ENCODE measurements at places on chromosomes 4 and X.

DNA sequence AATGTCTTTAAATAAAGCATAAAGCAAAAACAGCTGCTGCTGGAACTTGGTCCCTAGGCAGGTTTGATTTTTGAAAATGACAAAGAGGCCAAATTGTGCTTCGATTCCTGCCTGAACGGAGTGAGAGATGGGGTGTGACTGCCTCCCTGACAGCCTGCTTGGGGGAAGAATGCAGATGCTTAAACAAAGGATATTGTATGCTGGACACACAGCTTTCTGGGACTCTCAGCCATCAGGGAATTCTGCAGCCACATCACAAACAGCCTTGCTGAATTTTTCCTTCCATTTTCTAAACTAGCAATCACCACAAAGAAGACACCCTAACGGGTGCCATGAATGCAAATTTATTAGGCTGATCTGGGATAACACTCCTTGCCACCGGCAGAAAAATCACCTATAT is 83.9 kb upstream of the CPEB2 start:
- no peak for DNase-seq

DNA sequence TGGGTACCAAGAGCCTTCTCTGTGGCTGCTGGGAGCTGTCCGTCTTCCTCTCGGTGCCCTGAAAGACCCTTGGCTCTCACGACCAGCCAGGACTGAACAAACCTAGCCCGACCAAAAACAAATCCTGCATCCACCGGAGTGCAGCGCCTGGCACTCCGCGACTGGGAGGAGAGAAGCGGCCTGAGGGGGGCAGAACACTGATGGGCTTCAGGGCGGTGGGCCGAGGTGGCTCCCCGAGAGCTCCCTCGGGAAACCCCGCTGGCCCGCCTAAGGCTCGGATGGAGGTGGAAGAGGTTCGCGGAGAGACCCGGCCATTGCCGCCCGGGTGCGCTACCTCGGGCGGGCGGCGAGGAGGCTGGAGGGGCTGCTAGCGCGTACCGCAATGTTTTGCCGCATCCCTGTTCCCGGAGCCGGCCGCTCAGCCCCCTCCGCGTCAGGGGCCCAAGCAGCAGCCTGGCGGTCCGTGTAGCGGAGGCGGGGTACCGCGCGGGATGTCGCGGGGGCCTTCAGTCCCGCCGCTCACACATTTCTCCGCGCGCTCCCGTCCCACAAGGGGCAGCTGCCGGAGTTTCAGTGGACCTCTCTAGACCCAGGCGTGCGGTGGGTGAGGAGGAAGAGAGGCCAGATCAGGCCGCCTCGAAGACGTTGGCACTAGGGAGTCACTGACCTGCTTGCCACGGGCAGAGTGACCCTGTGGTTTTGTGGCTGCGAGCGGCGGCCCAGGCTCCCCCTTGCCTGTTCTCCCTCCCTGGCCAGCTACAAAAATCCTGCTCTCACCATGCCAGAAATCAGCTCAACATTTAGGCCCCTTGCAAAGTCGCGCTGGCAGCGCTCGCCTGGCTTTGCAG is 2.2 kb downstream of the SLITRK4 start:
- no peak for DNase-seq

DNA sequence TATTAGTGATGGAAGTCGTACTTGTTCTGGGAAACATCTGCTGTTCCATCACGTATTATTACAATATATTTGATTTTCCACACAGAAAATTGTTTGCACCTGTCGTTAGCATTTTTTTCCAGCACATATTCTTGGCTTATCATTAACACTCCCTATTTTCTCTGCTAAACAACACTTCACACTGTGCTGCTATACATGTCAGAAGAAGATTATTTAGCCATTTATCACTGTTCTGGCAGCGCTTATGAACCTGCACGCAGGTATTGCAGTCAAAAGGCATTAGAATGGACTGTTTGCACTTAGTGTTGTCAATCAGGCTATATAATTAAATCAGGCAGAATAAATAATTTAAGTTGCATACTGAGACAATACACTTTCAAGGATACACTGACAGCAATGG is 218.6 kb downstream of the CHM start:
- no peak for DNase-seq

GRCh38 chr4:109969087-109969486 is 56.4 kb downstream of the EGF start:
- DNase-seq: no peak

DNA sequence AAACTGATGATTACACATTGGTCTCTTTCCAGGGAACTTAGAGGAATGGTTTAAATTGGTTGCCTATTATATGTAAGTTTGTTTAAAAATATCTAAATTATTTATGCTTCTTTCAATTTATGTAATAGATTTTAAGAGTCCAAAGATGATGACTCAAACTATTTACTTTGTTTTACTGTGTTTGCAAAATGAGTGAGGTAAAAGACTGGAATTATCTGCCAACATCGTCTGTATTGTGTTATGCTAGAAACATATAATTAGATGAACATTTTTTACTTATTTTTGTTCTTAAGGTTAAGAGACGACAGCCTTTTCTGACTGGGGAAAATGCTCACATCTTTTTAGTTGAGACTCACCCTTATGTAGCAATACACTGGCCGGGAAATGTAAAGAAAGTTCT is 51.1 kb upstream of the SYTL5 start:
- no peak for DNase-seq

DNA sequence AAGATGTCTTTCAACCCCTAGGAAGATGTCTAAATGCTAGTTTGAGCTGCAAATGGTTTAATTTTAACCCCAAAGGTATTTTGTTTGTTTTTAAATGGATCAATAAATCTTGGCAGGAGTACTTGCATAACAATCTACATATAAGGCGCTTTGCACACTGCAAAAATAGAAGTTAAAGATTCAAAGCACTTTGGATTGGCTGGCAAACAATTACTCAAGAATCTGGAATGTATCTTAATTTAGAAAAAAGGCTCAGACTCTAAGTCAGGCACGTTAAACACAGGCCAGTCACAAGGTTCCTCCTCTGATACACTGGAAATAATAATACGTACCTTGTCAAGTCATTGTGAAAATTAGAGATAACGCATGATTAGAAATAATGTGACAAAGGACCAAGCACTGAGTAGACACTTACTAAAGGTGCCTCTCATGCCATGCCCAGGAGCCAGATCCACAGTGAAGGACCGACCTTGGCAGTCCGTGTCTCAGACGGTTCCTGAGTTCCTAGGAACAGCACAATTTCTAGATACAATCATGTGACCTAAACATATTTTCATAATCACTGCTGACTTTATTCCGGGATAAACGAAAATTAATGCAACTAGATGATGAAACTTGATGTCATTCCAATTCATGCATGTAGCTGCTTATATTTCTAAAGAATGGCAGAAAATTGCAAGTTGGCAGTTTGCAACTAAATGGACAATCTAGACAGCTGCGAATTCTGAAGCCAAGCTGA is 49.6 kb downstream of the PROM1 start:
- DNase-seq: no peak

GRCh38 chr4:174217273-174218126 is 66.0 kb downstream of the FBXO8 start:
- no peak for DNase-seq

- no peak for DNase-seq
Measured at GRCh38 chrX:37603938-37604409, 32.5 kb downstream of the LANCL3 start.

DNA sequence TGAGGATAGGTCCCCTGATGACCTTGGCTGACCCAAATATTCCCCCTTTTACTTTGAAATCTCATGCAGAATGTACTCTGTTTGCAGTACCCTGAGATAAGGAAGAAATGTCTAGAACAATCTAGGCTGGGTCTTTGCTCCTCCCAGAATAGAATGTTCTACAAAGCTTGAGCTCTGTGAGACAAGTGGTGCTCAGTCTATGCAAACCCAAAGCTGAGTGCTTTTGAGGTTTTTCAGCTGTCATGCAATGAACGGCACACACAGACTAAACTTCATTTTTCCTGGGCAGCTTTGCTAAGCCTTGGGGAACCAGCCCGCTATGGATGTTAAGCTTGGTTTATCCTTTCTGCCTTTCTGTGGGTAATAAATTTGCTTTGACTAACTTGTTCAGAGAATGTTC is 513.6 kb downstream of the FAT4 start:
- DNase-seq: no peak

DNA sequence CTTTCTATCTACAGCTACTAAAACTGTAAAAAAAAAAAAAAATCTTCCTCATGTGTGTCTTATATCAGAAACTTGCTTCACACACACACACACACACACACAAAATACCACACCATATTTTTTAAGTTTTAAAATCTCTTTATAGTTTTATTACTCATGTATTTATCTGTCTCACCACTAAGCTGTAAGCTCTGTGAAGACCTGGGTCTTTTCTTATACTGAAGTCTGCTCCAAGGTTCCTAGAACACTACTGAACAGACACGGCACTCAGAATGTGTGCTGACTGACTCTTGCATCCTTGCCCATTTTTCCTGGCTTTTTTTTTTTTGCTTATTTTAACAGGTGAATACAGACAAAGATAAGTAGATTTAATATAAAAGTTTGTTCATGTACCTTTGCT is 135.6 kb upstream of the CXXC4 start:
- DNase-seq: no peak

DNA sequence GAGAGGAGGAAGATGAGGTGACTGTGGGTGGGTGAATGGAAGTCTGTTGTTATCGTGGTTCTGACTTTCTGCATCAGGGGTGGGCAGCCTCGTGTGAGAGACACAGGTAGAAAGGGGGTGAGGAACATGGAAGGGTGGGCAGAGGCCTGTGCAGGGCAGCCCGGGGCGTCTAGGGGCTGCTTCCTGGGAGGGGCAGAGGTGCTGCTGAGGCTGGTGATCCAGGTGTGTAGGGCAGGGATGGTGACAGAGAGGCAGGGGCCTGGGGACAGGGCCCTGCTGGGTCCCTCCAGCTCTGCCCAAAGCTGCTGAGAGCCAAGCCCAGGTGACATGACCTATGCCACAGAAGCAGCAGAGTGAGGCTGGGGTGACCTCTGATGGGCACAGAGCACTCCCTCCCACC is 89.7 kb upstream of the C4orf50 start:
- no peak for DNase-seq

DNA sequence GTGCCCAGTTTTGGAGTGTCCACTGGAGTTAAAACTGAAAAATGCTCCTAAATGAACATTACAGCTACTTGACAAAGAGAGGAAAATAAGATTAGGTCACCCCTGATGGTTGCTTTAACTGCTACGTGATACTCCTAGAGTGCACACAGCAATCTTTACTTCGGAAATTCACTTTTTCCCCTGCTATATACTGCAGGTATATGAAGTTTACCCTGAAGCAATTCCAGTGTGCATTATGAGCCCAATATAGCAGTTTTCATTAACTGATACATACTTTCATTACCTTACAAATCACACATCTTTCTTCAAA is 773 bp upstream of the ZNF827 start:
- DNase-seq: no peak

DNA sequence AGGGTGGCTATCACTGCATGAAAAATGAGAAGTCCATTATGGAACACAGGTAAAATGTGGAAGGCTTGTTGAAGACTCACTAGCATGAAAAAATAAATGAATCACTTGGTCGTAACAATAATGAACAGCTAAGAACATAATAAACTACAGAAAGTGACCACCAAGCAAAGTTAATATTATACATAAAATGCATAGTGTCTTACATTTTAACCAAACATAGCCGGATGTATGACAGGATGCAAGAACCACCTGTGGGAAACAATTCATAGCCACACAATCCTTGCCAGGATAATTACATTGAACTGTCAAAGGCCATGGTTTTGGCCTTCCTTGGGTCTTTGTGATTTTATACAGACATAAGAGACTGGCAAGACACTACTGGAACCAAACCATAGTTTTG is 81.9 kb upstream of the ATXN3L start:
- DNase-seq: no peak

DNA sequence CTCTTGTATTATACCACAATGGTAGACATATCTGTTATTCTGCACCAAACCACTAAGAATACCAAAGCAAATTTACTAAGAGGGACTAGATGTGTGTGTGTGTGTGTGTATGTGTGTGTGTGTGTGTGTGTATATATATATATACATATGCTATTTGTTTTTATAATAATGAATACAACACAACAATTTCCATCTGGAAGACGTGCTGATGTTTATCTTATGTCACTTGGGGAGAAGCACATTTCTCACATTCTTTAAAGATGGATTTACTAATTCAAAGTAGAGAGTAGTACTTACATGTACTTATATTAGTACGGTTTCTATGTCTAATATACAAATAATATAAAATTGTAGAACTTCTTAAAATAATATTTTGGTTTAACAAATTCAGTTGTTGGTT is 52.0 kb downstream of the EDNRA start:
- DNase-seq: no peak

DNA sequence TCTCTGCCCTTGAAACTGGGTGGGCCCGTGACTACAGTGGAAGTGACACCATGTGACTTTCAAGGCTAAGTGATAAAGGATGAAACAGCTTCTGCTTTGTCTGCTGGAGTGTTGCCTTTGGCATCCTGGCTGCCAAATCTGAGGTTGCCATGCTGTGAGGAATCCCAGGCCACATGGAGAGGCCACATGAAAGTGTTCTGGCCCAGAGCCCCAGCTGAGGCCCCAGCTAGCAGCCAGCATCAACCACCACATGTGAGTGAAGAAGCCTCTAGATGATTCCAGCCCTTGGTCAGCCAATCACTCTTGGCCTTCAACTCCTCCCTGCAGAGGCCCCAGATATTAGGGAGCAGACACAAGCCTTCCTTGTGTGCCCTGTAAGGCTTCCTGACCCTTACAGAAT is 94.4 kb upstream of the BCOR start:
- DNase-seq: no peak

GRCh38 chr4:153140294-153140693 is 63.9 kb upstream of the TRIM2 start:
- no peak for DNase-seq

DNA sequence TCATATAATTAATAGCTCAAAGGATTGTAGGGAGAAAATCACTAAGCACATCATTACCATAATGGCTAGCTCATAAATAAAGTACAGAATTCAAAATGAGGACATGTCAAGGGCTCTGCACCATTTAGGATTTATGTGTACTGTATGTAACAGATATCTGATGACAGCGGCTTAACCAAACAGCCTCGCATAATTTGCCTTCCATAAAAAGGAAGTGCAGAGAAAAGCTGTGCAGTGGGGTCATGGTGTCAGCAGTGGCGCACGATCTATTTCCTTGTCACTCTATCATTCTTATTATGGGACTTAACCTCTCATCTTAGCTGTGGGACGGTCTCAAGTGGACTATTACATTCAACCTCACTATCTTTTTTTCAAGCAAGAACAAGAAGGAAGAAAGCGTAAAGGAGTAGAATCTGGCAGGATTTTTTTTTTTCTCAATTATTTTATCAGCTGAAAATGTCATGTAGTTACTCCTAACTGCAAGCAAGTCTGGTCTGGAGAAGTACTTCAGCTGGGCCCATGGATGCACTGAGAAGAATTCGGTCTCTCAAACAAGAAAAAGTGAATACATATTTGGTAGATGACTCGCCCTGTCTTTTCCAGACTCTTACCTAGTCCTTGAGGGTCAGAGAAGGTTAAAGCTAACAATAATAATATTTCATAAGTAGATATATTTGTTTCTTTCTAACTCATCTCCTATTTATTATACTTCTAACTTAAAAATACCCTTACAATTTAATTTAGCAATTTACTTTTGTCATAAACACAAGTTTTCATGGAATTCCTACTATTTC is 94.6 kb downstream of the COX18 start:
- no peak for DNase-seq

GRCh38 chr4:13640149-13640940 is 12.8 kb upstream of the BOD1L1 start:
- DNase-seq: no peak

GRCh38 chrX:47210661-47211425 is 7.6 kb upstream of the CDK16 start:
- DNase-seq: no peak

GRCh38 chr4:114694770-114695169 is 96.2 kb downstream of the UGT8 start:
- DNase-seq: no peak

GRCh38 chr4:39715788-39716187 is 17.9 kb downstream of the UBE2K start:
- no peak for DNase-seq
